ENCODE measurements at places on chromosomes 2 and 18. TPM values are rescaled to one million over a fixed set of nuclear protein-coding genes. Genes with fewer than 3 reads are reported as not detected.

DNA sequence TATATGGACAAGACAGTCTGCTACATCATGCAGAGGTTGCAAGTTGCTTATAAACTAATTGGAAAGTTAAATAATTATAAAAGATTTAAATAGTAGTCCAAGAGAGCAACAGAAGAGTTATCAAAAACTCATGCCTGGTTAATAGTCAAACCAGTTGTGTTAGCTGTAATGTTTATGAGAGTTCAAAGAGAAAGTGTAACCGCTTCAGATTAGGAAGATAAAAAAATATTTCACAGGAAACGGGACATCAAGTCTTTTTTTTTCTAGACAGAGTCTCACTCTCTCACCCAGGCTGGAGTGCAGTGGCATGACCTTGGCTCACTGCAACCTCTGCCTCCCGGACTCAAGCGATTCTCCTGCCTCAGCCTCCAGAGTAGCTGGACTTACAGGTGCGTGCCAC, 34.6 kb upstream of the RNF125 start:
- H3K4me1 ChIP-seq, result no peaks in the 10 kb centered on the region
- no peak overlapping the region for H3K4me3 ChIP-seq
- no peak for DNase-seq
- H3K27ac ChIP-seq, result no peak overlapping the region
- no peaks in the 10 kb centered on the region for H3K36me3 ChIP-seq

DNA sequence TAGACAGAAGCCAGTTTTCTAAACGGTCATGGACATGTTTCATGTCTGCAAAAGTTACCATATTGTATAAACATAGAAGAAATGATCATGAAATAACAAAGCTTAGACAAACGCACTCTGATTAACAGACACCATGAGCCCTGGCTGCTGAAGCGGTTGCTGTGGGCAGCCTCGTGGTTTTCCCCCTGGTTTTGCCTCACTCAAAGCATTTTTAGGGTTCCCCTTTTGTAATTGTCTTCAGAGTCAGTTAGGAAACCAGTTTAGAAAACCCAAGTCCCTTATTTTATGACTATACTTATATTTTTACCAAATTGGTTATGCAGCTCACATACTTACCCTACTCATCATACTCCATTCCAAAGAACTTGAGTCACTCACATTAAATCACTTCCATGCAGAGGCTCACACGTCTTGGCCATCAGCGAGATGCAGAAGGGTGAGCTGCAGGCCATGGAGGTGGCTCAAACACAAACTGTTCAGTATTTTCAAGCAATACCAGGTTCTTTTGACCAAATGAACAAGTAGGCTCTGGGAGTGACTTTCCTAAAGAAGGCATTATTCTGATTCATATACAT, 105.6 kb upstream of the SALL3 start:
- no peak overlapping the region for H3K4me3 ChIP-seq
- H3K4me1 ChIP-seq, result no peaks in the 10 kb centered on the region
- no peak for DNase-seq
- H3K27me3 ChIP-seq, result peaks cover 31% of the 10 kb centered on the region
- H3K36me3 ChIP-seq, result no peaks in the 10 kb centered on the region
- H3K27ac ChIP-seq, result no peak overlapping the region

- no peak overlapping the region for H3K27ac ChIP-seq
- no peaks in the 10 kb centered on the region for H3K36me3 ChIP-seq
- H3K4me3 ChIP-seq, result no peak overlapping the region
- DNase-seq, result no peak
- peaks cover 32% of the 10 kb centered on the region for H3K4me1 ChIP-seq
Observed at GRCh38 chr2:8675543-8675942, 6.3 kb upstream of the ID2 start.

DNA sequence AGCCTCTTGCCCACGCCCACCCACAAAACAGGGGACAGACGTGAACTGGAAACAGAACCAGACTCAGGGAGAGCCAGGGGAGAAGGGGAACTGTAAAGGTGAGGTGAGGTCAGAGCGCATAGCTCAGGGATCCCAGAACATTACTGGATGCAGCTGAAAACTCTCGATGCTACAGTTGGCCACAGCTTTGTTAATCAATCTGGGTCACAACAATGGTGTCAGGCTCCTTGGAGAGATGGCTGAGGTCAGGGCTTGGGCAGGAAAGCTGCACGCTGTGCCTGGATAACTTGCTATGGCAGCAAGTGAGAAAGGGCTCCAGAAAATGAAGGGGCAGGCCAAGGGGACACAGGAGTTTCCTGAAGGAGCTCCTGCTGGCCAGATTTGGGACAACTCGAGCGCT, 263.3 kb downstream of the TFCP2L1 start:
- peaks cover 5% of the 10 kb centered on the region for H3K27me3 ChIP-seq
- no peaks in the 10 kb centered on the region for H3K4me1 ChIP-seq
- no peak for DNase-seq
- no peak overlapping the region for H3K27ac ChIP-seq
- H3K4me3 ChIP-seq, result no peak overlapping the region

GRCh38 chr18:75582406-75582821, 154.9 kb upstream of the SMIM21 start:
- H3K27ac ChIP-seq, result no peak overlapping the region
- no peaks in the 10 kb centered on the region for H3K27me3 ChIP-seq
- no peak overlapping the region for H3K4me3 ChIP-seq
- no peak for DNase-seq
- H3K4me1 ChIP-seq, result no peaks in the 10 kb centered on the region
- no peaks in the 10 kb centered on the region for H3K36me3 ChIP-seq

- H3K27ac ChIP-seq, result no peak overlapping the region
- DNase-seq, result no peak
- no peak overlapping the region for H3K4me3 ChIP-seq
- no peaks in the 10 kb centered on the region for H3K4me1 ChIP-seq
- H3K36me3 ChIP-seq, result no peaks in the 10 kb centered on the region
Observed at GRCh38 chr2:12704378-12704777, 12.4 kb upstream of the TRIB2 start.

GRCh38 chr18:25097057-25097456, 254.9 kb downstream of the ZNF521 start:
- no peaks in the 10 kb centered on the region for H3K36me3 ChIP-seq
- H3K4me3 ChIP-seq, result no peak overlapping the region
- no peak for DNase-seq
- H3K4me1 ChIP-seq, result peaks cover 7% of the 10 kb centered on the region
- H3K27ac ChIP-seq, result no peak overlapping the region

GRCh38 chr2:15894481-15895144, 45.7 kb upstream of the MYCN start:
- no peaks in the 10 kb centered on the region for H3K27me3 ChIP-seq
- H3K36me3 ChIP-seq, result no peaks in the 10 kb centered on the region
- DNase-seq, result no peak
- no peak overlapping the region for H3K27ac ChIP-seq

- DNase-seq, result no peak
- no peak overlapping the region for H3K4me3 ChIP-seq
- H3K27me3 ChIP-seq, result no peaks in the 10 kb centered on the region
- no peaks in the 10 kb centered on the region for H3K36me3 ChIP-seq
- no peak overlapping the region for H3K27ac ChIP-seq
Observed at GRCh38 chr2:134491771-134492441, 226.9 kb downstream of the TMEM163 start.

- peak overlapping the region; percentile 98 for H3K27ac ChIP-seq
- H3K4me1 ChIP-seq, result peaks cover 52% of the 10 kb centered on the region
- no peaks in the 10 kb centered on the region for H3K27me3 ChIP-seq
- H3K36me3 ChIP-seq, result peaks cover 19% of the 10 kb centered on the region
- H3K4me3 ChIP-seq, result peak overlapping the region; percentile 34
Observed at GRCh38 chr2:43218155-43218701, 8.2 kb downstream of the ZFP36L2 start.

- H3K27ac ChIP-seq, result no peak overlapping the region
- H3K36me3 ChIP-seq, result no peaks in the 10 kb centered on the region
- no peaks in the 10 kb centered on the region for H3K27me3 ChIP-seq
- no peaks in the 10 kb centered on the region for H3K4me1 ChIP-seq
Observed at GRCh38 chr2:45432406-45432805, 178.7 kb downstream of the SRBD1 start.

DNA sequence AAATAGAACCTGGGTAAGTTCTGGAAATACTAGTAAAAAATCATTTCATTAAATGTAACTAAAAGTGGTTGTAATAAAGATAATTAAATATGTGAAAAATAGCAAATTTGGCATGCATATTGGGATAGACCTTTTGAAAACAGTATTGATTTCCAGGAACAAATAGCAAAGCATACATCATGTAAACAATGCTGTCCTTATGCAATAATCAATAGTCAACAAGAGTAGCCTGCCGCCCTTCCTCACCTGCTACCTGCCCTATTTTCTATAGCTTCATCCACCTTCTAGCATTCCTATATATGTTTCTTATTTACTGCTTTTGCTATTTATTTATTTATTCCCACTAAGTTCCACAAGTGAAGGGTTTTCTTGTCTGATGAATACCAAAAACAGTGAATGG, 35.1 kb upstream of the KYNU start:
- H3K4me1 ChIP-seq, result no peaks in the 10 kb centered on the region
- H3K36me3 ChIP-seq, result no peaks in the 10 kb centered on the region
- no peak overlapping the region for H3K4me3 ChIP-seq
- no peaks in the 10 kb centered on the region for H3K27me3 ChIP-seq
- no peak overlapping the region for H3K27ac ChIP-seq
- DNase-seq, result no peak

DNA sequence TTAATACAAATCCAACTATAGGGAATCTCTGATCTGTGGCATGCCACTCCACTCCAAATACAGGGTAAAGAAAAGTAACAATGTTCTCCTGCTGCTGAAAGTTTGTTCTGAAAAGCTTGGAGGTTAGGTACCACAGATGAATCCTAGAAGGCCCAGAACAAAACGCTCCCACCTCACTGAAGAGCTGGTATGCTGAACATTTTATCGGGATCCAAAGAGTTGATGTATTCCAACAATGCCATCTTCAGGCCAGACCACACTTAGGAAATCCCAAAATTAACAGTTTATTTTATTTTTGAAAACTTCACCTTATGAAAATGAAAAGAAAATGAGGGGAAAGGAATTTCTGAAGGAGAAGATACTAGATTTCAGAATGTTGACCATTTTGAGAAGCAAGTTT, 145.1 kb upstream of the CDH19 start:
- no peak overlapping the region for H3K27ac ChIP-seq
- no peak overlapping the region for H3K4me3 ChIP-seq
- H3K36me3 ChIP-seq, result no peaks in the 10 kb centered on the region
- no peak for DNase-seq

GRCh38 chr18:56443166-56443907, 195.1 kb downstream of the TXNL1 start:
- no peak for DNase-seq
- H3K4me1 ChIP-seq, result no peaks in the 10 kb centered on the region
- H3K27ac ChIP-seq, result no peak overlapping the region
- no peak overlapping the region for H3K4me3 ChIP-seq

GRCh38 chr2:56583796-56584315, 400.1 kb downstream of the CCDC85A start:
- H3K27me3 ChIP-seq, result no peaks in the 10 kb centered on the region
- no peak for DNase-seq
- no peak overlapping the region for H3K27ac ChIP-seq
- no peaks in the 10 kb centered on the region for H3K36me3 ChIP-seq
- H3K4me3 ChIP-seq, result no peak overlapping the region

DNA sequence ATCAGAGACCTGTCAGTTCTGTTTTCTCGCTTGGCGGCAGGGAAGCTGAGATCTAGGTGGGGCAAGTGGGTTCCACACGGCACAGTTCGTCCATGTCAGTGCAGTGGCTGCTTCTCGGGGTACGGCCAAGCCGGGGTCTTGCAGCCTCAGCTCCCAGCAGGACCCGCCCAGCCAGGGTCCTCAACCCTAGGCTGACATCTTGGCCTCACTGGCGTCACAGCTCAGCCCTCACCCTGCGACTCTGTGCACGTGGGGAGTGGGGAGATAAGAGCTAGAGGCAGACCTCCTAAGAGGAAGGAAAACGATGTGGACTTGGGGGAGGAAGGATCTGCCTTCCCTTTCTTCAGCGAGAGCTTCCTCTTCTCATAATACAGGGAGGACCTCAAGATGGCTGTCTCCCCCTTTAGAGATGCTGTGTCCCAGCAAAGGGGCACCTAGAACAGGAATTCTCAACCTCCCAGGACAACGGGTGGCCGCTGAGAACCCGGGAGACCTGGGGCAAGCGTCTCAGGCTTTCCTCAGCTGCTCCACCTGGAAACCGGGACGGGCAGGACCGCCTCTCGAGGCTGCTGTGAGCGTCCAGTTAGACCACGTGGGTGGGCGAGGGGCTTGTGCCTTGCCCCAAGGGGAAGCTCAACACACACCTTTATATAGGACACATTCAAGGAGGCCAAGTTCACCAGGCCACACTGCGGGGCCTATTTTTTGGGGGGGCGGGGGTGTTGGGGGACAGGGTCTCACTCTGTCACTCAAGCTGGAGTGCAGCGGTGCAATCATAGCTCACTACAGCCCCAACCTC, 23.5 kb upstream of the KLF11 start:
- no peak overlapping the region for H3K27ac ChIP-seq
- H3K4me3 ChIP-seq, result no peak overlapping the region
- H3K4me1 ChIP-seq, result peaks cover 8% of the 10 kb centered on the region
- no peaks in the 10 kb centered on the region for H3K27me3 ChIP-seq
- no peaks in the 10 kb centered on the region for H3K36me3 ChIP-seq

- no peak for DNase-seq
- no peak overlapping the region for H3K27ac ChIP-seq
- H3K4me1 ChIP-seq, result no peaks in the 10 kb centered on the region
- H3K27me3 ChIP-seq, result no peaks in the 10 kb centered on the region
- no peak overlapping the region for H3K4me3 ChIP-seq
Observed at GRCh38 chr2:232236200-232236599, 142.4 kb upstream of the ALPP start.

DNA sequence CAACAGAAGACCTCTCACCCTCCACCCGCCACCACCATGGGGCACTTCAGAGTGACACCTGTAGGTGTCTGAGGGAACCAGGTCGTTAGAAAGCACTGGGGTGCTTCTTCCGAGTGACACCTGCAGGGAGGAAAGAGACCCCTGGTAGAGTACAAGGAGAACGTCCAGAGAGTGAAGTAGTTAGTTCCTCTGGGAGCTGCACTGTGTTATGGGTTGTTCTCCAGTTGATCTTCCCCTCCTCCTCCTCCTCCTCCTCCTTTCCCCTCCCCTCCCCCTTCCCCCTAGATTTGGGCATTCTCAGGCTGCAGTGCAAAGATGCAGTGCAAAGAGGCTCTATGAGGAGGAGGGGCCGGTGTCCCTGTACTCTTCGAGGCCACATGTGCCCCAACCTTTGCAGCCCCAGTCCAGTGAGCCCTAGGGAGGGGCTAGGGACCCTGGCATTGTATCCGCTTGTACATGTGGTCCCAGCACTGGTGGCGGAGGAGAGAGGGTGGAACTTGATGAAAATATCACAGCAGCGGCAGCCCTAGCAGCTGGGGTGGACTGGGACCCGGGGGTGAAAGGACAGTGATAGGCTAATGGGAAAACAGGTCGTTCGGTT, 850 bp downstream of the DNAJB2 start:
- H3K4me3 ChIP-seq, result peak overlapping the region; percentile 88
- H3K27ac ChIP-seq, result peak overlapping the region; percentile 99
- no peaks in the 10 kb centered on the region for H3K27me3 ChIP-seq

SNED1 gene
- total RNA-seq, result 38.4 TPM

CRACDL gene
- 33.3 TPM for total RNA-seq

BOK gene
- 56.4 TPM for total RNA-seq

C2orf80 gene
- not detected for total RNA-seq

MOGAT1 gene
- total RNA-seq, result 2.2 TPM

MC2R gene
- total RNA-seq, result not detected

Data from upper lobe of right lung (tissue), 1 donor.